ENCODE measurements at places on chromosomes 12 and 14. TPM values are rescaled to one million over a fixed set of nuclear protein-coding genes. Genes with fewer than 3 reads are reported as not detected.

DNA sequence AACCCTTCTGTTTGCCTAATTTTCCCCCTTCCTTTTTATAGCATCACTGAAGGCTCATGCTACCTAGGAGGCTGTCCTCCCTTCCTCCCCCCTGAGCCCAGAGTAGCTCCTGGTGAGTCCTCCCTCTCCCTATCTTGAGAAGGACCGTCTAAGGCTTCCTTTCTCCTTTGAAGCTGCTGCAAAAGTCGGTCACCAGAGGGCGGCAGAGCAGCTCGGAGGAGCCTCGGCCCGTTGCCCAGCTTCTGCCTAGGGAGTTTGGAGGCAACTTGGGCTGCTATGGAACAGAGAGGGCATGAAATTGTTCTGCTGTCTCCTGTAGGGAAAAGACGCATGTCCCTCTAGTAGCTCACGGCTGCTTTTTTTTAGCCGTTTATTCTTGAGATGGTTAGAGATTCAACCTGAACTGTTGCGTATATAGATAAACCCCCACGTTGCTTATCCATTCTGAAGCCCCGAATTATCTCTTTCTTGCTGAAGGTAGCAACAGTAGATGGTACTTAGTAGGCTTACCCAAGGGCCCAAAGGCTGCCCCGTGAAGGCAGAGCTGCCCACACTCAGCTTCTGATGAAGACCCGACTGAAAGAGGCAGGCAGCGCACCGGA, 5.7 kb downstream of the WNT5B start:
- peak; percentile 65 for DNase-seq
- no peak overlapping the region for H3K27ac ChIP-seq
- peaks cover 42% of the 10 kb centered on the region for H3K27me3 ChIP-seq
- peaks cover 5% of the 10 kb centered on the region for H3K4me1 ChIP-seq

GRCh38 chr14:29846339-29847055, 81.2 kb downstream of the PRKD1 start:
- no peaks in the 10 kb centered on the region for H3K27me3 ChIP-seq
- H3K27ac ChIP-seq, result no peak overlapping the region
- H3K4me3 ChIP-seq, result no peak overlapping the region
- H3K36me3 ChIP-seq, result no peaks in the 10 kb centered on the region
- no peaks in the 10 kb centered on the region for H3K4me1 ChIP-seq

DNA sequence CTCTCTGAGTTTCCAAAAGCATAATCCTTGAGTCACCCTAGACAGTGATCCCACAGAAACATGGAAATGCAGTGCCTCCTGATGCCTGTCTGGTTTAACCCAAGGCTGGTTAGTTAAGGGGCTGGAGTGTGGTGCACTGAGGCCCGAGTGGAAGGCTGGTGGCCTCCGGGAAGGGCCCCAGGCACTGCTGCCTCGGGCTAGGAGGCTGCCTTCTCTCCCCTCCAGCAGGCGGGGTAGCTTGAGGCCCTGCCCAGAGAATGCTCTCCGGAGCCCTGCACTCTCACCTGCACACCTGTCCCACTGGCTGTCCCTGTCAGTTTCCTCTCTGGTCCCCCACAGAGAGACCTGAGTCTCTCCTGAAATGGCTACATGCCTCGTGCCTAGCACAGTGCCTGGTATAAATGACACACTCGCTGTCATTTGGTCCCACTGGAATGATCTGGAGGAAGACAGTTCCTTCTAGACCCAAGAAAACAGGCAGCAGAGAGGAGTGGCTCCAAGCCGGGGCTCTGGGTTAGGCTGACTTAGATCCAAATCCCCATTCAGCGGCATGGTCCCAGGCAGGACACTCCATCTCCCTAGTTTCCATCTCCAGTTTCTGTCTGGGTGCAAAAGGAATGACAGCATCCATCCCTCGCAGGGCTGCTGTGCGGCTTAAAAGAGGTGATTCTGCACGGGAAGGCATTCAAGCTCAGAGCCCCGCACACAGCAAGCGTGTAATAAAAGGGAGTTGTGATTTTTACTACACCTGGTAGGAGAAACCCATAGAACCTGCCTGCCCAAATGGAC, 54.0 kb downstream of the RBM19 start:
- no peak overlapping the region for H3K27ac ChIP-seq
- DNase-seq, result no peak
- H3K36me3 ChIP-seq, result peaks cover 2% of the 10 kb centered on the region
- no peak overlapping the region for H3K4me3 ChIP-seq

DNA sequence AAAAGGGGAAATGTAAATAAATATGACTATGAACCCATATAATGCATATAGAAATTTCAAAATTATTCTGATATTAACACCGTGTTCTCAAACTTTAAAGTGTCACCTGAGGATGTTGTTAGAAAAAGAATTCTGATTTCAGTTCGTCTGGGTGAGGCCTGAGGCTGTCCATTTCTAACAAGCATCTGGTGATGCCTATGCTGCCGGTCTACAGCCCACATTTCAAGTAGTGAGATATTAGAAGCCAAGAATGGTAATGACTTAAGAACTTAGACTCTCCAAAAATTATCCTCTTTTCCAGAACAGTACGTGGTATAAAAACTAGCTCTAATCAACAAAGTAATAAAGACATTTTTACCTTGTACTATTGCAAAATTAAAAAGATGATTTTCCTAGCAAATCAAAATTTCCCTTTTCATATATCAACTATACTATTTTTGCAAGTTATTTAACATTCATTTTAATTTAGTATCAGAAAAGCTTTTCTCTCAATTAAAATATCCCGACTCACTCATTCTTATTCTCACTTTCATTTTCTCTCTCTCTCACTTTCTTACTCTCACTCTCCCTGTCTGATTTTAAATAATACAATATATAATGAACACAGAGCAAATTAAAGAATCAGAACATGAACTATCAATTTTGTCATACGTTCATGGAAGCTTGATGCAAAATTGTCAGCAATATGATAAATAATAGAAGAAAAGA, 35.0 kb downstream of the PIK3C2G start:
- no peaks in the 10 kb centered on the region for H3K27me3 ChIP-seq
- H3K36me3 ChIP-seq, result no peaks in the 10 kb centered on the region
- no peak overlapping the region for H3K4me3 ChIP-seq
- DNase-seq, result no peak
- H3K4me1 ChIP-seq, result no peaks in the 10 kb centered on the region

DNA sequence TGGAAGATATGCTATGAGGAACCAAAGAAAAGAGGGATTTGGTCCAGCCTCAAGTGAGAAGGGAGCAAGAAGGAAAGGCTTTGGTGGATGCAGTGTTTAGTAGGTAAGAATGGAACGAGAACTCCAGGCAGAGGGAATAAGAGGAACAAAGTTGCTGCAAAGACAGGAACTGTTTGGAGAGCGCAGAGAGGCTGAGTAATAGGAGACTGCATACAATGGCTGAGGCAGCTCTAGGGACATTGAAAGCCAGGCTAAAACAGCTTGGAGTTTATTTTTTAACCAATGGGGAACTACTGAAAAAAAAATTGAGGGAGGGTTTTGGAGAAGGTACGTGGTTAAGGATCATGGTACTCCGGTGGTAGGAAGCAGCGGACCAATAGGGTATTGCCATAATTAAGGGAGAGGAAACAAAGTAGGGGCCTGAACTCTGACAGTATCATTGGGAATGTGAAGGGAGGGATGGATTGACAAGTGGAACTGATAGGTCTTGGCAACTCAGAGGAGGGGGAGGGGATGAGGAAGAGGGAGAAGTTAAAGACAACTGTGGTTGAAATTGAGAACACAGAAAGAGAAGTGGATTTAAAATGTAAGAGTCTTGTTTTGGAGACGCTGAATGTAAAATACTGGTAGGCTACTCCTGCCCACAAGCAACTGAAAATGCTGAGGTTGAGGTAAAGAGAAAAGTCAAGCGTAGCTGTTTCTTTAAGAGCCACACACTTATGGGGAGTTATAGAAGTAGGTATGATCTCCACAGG, 4.8 kb downstream of the ASCL4 start:
- no peak overlapping the region for H3K27ac ChIP-seq
- no peak overlapping the region for H3K4me3 ChIP-seq
- H3K27me3 ChIP-seq, result peaks cover 11% of the 10 kb centered on the region
- H3K4me1 ChIP-seq, result no peaks in the 10 kb centered on the region
- DNase-seq, result no peak

TAPBPL gene
- 9.9 TPM for total RNA-seq

GNB3 gene
- total RNA-seq, result 9.4 TPM

GPR135 gene
- total RNA-seq, result 3.7 TPM

LRTM2 gene
- not detected for total RNA-seq

SDSL gene
- total RNA-seq, result 5.7 TPM

TCL1B gene
- not detected for total RNA-seq

CRIP2 gene
- 322 TPM for total RNA-seq

HOXC4 gene
- not detected for total RNA-seq

PCED1B gene
- total RNA-seq, result 1.5 TPM

All from endothelial cell of umbilical vein (primary cell).